ENCODE measurements at places on chromosomes 12 and 14. TPM values are rescaled to one million over a fixed set of nuclear protein-coding genes. Genes with fewer than 3 reads are reported as not detected.

GRCh38 chr14:102594514-102595175 is 2.2 kb downstream of the RCOR1 start:
- DNase-seq: no peak

DNA sequence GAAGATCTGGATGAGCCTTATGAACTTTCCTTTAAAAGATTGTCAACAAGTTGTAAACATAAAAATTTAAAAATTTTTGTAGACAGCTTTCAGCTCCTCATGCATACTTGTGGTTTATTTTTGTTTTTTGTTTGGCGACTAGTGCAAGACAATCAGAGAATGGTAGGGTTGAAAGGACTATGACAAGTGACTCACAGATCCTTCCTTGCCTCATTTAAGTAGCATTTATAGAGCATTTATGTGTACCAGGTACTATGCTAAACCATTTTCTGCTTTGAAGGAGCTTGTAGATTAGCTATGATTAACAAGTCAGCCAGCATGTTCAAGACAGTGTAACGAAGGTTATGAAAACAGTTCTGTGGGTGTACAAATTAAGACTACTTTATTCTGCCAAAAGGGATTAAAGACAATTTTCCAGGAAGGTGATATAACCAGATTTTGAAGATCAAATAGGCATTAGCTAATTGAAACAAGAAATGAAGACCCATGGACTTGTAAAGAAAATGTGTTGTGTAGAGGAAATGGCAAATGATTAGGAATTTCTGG is 122.0 kb downstream of the PCNX1 start:
- no peak for DNase-seq

GRCh38 chr12:104095289-104095688 is 31.0 kb downstream of the HCFC2 start:
- no peak for DNase-seq

DNA sequence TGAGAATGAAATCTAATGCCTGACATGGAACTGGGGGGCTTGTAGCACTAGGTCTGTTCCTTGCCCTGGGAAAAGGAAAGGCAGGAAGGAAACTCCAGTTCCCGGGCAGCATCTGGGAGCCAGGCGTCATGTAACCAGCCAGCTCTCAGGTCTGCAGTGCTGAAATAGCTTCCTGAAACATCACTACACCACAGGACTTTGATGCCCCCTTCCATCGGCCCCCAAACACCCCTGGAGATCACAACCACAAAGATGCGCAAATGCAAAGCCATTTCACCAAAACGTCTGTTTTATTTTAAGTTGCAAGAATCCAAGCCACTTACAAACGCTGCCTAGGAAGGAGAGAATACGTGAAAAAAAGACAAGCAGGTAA is 40.9 kb downstream of the KCTD10 start:
- DNase-seq: no peak

DNA sequence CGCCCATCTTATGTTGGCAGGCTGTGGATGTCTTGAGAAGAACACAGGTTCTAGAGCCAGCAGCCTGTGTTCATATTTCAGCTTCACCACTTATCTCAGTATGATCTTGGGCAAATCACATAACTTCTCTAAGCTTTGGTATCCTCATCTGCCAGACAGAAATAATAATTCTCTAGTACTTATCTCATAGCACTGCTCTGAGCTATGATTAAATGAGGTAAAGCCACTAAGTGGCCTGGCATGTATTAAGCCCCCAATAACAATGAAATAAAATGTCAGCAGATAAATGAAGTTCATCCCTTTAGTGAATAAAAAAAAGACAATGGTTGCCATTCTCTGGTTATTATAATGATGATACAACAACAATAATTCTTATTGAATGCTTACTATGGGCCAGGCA is 104.9 kb upstream of the EEA1 start:
- DNase-seq: no peak

DNA sequence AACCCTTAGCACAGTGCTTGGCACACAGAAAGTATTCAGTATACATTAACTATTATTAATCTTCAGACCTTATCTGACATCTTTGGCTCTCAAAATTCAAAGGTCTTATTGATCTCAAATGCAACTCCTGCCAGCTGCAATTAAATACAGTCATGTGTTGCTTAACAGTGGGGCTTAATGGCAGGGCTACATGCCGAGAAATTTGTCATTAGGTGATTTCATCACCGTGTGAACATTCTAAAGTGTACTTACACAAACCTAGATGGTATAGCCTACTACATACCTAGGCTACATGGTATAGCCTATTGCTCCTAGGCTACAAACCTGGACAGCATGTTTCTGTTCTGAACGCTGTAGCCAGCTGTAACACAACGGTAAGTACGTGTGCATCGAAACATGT is 156.3 kb upstream of the TMCC3 start:
- DNase-seq: no peak

GRCh38 chr12:110105986-110106385 is 18.2 kb upstream of the IFT81 start:
- DNase-seq: no peak

GRCh38 chr12:121355818-121356217 is 3.6 kb upstream of the ANAPC5 start:
- DNase-seq: no peak

- no peak for DNase-seq
Measured at GRCh38 chr14:58636129-58636528, 1.6 kb upstream of the DACT1 start.

DNA sequence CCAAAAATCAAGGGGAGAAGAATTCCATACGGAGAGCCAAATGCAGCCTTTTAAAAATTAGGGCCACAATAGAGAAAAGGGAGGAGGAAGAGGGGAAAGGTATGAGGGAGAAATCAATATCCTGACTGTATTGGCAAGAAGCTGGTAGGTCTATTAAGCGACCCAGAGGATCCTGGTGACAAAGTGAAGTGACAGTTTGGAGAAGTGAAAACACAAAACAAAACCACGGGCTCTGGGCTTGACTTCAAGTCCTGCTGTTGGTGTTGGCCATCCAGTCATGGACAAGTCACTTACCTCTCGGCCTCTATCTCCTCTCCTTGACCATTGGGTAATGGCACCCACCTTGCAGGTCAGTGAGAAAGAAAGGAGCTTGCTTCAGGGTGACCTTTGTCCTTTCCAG is 47.0 kb upstream of the KCNA5 start:
- no peak for DNase-seq

GRCh38 chr14:90604356-90604755 is 207.5 kb downstream of the CALM1 start:
- no peak for DNase-seq

DNA sequence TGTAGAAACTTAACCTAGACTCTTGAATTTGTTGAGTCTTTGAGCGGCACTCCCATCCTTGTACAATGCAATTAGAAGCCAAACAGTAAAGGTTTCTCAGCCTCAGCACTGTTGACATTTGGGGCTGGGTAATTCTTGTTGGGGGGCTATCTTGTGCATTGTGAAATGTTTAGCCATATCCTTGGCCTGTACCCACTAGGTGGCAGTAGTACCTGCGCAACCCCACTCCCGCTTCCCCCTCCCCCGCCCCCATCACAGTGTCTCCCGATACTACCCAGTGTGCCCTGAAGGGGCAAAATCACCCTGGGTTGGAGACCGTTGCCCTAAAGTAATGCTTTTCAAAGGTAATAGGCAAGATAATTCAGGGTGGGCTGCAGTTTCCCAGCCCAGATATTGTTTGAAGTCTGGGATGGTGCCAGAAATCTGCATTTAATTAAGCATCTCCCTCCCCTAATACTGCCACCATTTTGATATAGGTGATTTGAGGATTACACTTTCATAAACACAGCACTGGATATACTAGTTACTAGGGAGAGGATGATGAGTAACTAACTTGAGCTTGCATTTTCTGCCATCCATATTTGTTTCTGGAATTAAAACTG is 1.8 kb downstream of the COX6A1 start:
- peak; percentile 49 for DNase-seq

- DNase-seq: no peak
Measured at GRCh38 chr14:99181241-99181640, 90.8 kb downstream of the BCL11B start.

The PLD4 gene
- 2.4 TPM for polyA plus RNA-seq

The CPM gene
- 30.9 TPM for polyA plus RNA-seq

The DPPA3 gene
- not detected for polyA plus RNA-seq

The SLC2A14 gene
- 0.73 TPM for polyA plus RNA-seq
